ENCODE measurements at places on chromosomes 7 and 10. TPM values are rescaled to one million over a fixed set of nuclear protein-coding genes. Genes with fewer than 3 reads are reported as not detected.

The ENTPD1 gene
- 12.6 TPM for total RNA-seq

The OR2A5 gene
- total RNA-seq = not detected

The PDE1C gene
- 13.1 TPM for total RNA-seq

The CCL24 gene
- not detected for total RNA-seq

The AGMO gene
- 14.0 TPM for total RNA-seq

The MDH2 gene
- total RNA-seq = 58.1 TPM

The NKX2-3 gene
- not detected for total RNA-seq

The FLNC gene
- 10.8 TPM for total RNA-seq

The TRIM50 gene
- not detected for total RNA-seq

The MUC3A gene
- total RNA-seq = not detected

The SP8 gene
- not detected for total RNA-seq

The PGAM2 gene
- total RNA-seq = 0.98 TPM

The PAOX gene
- 17.9 TPM for total RNA-seq

The SEC31B gene
- 18.4 TPM for total RNA-seq

The TEX36 gene
- total RNA-seq = not detected

The CFTR gene
- not detected for total RNA-seq

The CYP26C1 gene
- total RNA-seq = not detected

The AIFM2 gene
- 17.9 TPM for total RNA-seq

The GALNT17 gene
- total RNA-seq = 97.9 TPM

The EMX2 gene
- 0.78 TPM for total RNA-seq

The GRID2IP gene
- not detected for total RNA-seq

The SPAG6 gene
- total RNA-seq = not detected

The ITIH5 gene
- total RNA-seq = 86.4 TPM

The CASP7 gene
- total RNA-seq = 17.0 TPM

The ZNF33B gene
- 6.6 TPM for total RNA-seq

The CPA1 gene
- 7.1 TPM for total RNA-seq

The ANK3 gene
- 224 TPM for total RNA-seq

The HYAL4 gene
- total RNA-seq = not detected

The C10orf67 gene
- total RNA-seq = 0.44 TPM

The PI4K2A gene
- 22.4 TPM for total RNA-seq

The MYL7 gene
- not detected for total RNA-seq

The SCART1 gene
- total RNA-seq = 5.0 TPM

The CFAP69 gene
- total RNA-seq = 23.7 TPM

The ZNF273 gene
- 12.2 TPM for total RNA-seq

The ADK gene
- 28.2 TPM for total RNA-seq

The PRPS1L1 gene
- total RNA-seq = not detected

The AKR1C2 gene
- 47.9 TPM for total RNA-seq

The ERVW-1 gene
- not detected for total RNA-seq

The EVX1 gene
- not detected for total RNA-seq

The XRCC2 gene
- total RNA-seq = 0.44 TPM

The OR2AE1 gene
- 2.0 TPM for total RNA-seq

The BEND7 gene
- total RNA-seq = 25.2 TPM

The ADGRA1 gene
- under 0.01 TPM for total RNA-seq

The PRSS37 gene
- total RNA-seq = not detected

The C10orf71 gene
- total RNA-seq = not detected

The RADIL gene
- 23.2 TPM for total RNA-seq

The LGI1 gene
- total RNA-seq = 21.0 TPM

The SYCE1 gene
- 3.5 TPM for total RNA-seq

The KCNH2 gene
- 9.0 TPM for total RNA-seq

The CDNF gene
- 4.6 TPM for total RNA-seq

Measured in tibial nerve (tissue), 4 donors.